ENCODE measurements at places on chromosomes 1 and 21.

DNA sequence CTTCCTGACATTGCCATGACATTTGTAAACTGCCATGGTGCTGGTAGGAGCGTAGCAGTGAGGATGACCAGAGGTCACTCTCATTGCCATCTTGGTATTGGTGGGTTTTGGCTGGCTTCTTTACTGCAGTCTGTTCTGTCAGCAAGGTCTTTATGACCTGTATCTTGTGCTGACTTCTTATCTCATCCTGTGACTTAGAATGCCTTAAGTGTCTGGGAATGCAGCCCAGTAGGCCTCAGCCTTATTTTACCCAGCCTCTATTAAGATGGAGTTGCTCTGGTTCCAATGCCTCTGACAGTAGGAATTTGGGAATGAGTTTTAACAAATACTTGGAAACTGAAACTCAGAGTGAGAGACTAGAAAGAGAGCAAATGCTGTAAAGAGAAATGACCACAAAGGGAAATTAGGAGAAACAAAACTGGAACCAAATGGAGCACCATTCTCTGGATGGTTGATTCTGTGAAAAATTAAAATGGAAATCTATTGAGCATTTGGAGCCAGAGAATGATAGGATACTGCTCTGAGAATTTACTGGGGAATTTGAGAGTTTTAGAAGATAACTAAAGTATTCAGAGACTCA lies 50.1 kb upstream of the RHOU start:
- DNase-seq: no peak

- no peak for DNase-seq
These were observed 43.7 kb upstream of the ZNF281 start for GRCh38 chr1:200453553-200453905.

GRCh38 chr1:4752059-4752458 lies 97.7 kb downstream of the AJAP1 start:
- DNase-seq: no peak

GRCh38 chr1:160860840-160861505 lies 1.7 kb downstream of the CD244 start:
- no peak for DNase-seq

DNA sequence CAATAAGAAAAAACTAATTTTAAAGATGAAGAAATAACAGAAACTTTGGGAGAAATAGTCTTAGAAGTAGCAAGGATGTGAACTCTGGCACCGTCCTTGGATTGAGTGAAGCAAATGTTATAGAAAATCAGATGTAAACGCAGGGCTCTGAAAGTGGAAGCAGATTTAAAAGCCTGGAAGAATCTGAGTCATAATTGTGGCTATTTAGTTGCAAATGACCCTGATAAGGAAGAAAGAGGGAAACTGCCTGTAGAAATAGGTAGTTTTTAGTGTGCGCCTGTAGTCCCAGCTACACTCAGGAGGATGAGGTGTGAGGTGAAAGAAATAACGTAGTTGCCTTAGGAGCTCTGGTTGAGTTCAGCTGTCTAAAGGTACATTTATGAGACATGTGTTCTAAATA lies 101.0 kb downstream of the NGF start:
- no peak for DNase-seq

- no peak for DNase-seq
These were observed 375.1 kb downstream of the RYR2 start for GRCh38 chr1:237416924-237417655.

- DNase-seq: peak; percentile 41
These were observed 81.4 kb downstream of the ESRRG start for GRCh38 chr1:216641669-216642460.

DNA sequence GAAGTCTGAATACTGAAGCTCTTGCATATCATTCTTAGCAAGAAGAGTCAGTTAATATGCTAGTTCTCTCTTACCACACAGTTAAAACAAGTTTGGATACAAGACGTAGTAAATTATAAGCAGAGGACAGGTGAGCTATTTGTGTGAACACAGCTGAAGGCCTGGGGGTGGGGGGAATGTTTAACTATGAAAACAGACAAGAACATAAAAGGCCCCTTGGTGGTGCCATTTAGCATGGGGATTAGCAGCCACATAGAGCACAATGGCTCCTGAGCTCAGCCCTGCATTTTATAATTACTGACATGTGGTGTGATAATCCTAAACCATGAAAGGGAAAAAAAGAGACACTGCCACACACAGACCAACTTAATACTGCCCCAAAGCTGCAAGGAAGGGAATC lies 94.8 kb downstream of the TGFBR3 start:
- no peak for DNase-seq

Data from lung (tissue), 17 donors.